ENCODE measurements at places on chromosomes 1 and 21.

DNA sequence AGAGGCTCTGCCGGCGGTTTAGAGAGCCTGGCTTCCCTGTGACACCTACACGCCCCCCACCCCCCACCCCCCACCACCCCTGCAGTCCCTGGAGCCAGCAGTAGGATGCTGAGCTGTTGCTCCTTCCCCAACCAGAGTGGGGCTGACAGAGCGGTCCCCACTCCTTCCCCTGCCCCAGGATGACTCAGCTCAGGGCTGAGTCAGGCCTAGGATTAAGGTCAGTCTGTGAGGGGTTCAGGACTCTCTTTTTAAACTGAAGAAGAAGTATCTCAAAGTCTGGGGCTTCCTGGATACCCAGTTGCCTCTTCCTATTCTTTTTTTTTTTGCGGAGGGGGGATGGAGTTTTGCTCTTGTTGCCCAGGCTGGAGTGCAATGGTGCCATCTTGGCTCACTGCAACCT lies 19.1 kb downstream of the DMBX1 start:
- no peak for DNase-seq

GRCh38 chr1:5084676-5085075 lies 430.3 kb downstream of the AJAP1 start:
- no peak for DNase-seq

DNA sequence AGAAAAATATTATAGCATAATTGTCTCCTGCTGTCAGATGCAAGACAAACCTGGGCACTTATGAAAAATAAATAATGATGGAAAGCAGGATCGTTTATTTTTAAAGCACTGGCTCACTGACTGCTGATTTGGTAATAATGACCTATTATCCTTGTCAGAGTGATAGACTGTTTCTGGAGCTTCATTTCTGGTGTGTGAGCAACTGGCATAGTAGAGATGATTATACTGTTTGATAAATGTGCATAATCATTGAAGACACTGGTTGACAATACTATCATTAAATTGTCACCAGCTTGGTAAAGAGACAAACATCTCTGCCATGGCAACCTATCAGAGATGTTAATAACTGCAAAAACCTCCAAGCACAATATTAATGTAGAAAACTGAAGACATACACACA lies 179.9 kb upstream of the ZNF644 start:
- DNase-seq = no peak

- DNase-seq = no peak
Observed at GRCh38 chr1:168728473-168729404, at the start of gene DPT. DPT (minus strand) TSS chr1:168729206; CDS start chr1:168729174, 32 bp downstream.
